CD4-positive, alpha-beta T cell treated with Interleukin-4 for 4 hours (primary cell): ENCODE measurements at places on chromosomes 7 and 10.

DNA sequence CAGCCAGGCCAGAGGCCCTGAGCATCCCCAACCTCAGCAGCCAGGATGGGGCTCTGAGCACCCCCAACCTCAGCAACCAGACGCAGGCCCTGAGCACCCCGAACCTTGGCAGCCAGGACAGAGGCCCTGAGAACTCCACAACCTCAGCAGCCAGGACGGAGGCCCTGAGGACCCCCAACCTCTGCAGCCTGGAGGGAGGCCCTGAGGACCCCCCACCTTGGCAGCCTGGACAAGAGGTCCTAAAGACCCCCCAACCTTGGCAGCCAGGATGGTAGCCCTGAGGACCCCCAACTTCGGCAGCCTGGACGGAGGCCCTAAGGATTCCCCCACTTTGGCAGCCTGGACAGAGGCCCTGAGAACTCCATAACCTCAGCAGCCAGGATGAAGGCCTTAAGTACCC lies 17.0 kb downstream of the RRP12 start:
- no peak for DNase-seq

DNA sequence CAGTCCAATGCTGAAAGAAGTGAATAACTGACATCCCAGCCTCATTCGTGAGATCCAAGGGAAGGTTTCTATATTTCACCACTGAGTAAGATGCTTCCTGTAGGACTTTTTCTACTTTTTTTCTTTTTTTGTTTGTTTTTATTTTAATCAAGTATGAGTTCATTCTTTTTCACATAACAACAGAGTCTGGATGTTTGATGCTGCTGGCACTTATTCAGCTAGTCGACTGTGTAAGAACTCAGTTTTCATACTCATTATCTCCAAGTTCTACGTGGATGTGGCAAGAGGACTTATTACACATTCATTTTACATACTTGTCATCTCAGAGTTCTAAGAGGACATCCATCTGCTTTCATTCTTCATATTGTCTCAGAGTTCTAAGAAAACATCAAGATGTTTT lies 86.9 kb downstream of the CPXM2 start:
- no peak for DNase-seq

DNA sequence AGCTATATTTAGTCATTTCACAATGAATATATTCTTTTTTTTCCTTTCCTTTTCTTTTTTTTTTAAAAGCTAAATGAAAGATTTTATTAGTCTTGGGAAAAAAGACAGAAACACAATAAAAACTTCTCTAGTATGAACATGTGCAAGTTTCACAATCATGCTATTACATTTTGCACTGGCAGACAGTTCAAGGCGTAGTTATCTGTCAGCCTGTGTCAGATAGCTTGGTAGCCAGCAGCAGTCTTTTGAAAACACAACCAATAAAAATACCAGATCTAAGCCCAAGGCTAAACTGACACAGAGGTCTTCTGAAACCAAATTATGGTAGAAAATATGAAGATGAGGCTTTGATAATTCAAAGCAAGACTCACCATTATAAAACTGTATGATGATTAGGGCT lies 205.8 kb upstream of the TEX47 start:
- no peak for DNase-seq

- peak; percentile 31 for DNase-seq
Measured at GRCh38 chr10:102918817-102919245, 737 bp downstream of the CNNM2 start.

GRCh38 chr10:36676756-36677430 lies 448.5 kb upstream of the ANKRD30A start:
- no peak for DNase-seq

DNA sequence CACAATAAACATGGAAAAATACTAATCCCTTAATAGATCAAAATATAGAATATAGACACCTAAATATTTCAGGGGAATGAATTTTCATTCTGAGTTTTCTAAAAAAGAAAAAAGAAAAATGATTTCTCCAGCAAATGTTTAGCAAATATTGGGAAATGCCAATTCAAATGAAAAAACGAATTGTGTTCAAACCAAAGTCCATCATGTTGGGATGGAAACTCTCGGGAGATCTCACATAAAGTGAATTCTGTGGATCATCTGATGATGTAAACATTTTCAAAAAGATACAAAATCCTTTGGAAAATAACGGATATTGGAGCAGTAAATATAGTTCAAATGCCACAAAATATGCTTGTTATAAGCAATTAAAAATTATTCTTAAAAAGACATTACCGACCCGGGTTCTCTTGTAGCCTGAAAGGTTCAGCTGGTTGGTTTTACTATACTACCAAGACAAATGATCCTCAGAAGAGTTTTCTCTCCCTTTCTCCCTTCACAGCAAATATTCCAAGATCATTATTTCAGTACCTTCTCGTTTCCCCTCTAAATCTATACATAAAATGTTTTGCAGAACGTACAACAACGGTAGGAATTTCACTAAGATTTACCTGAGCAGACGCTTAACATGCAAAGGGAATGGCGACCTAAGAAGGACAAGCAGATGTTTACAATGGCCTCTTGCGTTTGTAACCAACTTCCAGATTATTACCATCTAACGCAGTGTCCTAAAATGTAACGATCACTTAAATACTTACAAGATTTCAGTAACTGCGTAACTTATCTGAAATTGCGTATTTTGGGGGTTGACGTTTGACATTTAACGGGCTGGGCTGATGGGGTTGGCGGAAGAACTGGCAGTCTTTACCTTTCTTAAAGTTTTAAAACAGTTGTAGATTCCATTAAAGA lies 2.5 kb downstream of the HOXA13 start:
- DNase-seq = no peak

- DNase-seq = peak; percentile 53
Measured at GRCh38 chr10:97428572-97428981, 2.6 kb downstream of the PGAM1 start.

- no peak for DNase-seq
Measured at GRCh38 chr7:45457591-45457990, 116.6 kb upstream of the ADCY1 start.

DNA sequence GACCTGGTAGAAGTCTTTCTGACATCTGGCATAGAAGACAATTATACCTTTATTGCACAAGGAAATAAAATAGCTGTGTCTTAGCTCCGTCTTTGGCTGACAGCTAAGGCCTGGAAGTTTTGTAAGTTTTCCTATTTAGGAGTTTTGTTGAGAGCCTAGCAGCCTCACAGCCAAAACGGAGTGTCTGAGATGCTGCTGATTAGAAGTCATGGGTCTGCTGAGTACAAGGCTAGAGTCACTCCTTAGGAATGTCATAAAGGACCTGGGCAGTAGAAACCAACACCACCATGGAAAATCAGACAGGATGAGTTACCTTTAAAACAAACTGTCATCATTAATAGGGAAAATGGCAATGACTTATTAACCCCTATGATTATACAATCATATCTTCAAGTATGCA lies 442.5 kb downstream of the KCNMA1 start:
- DNase-seq = no peak

DNA sequence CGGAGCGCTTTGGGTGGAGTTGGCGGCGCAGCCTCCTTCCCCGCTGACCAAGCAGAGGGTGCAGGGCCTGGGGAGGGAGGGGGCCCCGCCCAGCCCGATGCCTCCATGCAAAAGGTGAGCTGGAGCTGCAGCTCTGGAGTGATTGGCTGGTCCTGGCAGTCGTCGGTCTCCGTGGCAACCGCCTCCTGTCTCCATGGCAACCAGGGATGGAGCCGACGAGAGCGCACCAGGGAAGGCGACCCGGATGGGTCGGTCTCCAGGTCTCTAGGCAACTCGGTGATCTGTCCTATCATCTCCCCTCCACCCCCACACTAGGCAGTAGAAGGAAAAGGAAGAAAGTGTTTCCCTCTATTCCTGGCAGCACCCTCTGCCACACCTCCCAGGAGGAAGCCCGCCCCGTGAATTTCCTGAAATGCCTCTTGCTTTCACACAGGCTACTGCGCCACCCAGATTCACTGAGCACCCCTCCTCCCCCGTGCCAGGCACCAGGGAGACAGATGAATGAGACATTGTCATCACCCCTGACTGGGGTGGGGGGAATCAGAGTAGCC lies 647 bp upstream of the NACAD start:
- peak; percentile 51 for DNase-seq

GRCh38 chr7:135514856-135515255 lies 5.0 kb upstream of the CNOT4 start:
- no peak for DNase-seq

GRCh38 chr7:48091506-48092433 lies 2.7 kb downstream of the UPP1 start:
- no peak for DNase-seq

- DNase-seq = no peak
Measured at GRCh38 chr7:125727215-125727614, 797.6 kb upstream of the POT1 start.

DNA sequence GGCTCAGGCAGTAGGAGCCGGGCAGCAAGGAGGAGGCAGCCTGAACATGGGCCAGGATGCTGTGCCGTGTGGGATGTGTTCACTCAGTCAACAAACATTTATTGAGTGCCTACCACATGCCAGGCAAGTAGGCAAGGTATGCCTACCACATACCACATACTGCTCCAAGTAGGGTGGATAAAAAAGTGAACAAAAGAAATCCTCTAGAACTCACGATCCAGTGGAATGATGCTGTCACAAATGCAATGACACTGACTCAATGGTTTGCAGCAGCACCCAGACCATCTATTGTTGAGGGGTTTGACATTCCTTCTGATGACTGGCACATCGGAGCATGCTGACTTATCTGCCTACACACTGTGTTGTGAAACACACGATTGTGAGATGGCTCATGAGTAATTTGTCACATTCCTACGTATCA lies 413.5 kb downstream of the NRG3 start:
- no peak for DNase-seq

DNA sequence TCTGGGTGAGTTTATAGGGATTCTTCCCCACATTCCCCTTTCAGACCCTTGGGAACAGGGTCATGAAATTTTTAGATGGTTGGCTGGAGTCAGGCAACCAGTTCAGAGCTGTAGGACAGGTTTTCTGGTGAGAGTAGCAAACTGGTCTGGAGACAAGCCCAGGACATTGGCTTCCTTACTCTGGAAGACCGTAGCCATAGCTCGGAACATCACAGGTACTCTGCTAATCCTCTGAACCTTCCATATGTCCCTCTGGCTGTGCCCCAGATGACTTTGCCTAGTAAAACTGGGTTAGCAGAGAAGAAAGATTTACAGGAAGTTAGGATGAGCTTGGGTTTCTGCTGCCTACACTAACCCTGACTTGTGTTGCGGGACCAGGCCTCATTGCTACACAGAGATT lies 104.5 kb upstream of the MKLN1 start:
- DNase-seq = no peak

DNA sequence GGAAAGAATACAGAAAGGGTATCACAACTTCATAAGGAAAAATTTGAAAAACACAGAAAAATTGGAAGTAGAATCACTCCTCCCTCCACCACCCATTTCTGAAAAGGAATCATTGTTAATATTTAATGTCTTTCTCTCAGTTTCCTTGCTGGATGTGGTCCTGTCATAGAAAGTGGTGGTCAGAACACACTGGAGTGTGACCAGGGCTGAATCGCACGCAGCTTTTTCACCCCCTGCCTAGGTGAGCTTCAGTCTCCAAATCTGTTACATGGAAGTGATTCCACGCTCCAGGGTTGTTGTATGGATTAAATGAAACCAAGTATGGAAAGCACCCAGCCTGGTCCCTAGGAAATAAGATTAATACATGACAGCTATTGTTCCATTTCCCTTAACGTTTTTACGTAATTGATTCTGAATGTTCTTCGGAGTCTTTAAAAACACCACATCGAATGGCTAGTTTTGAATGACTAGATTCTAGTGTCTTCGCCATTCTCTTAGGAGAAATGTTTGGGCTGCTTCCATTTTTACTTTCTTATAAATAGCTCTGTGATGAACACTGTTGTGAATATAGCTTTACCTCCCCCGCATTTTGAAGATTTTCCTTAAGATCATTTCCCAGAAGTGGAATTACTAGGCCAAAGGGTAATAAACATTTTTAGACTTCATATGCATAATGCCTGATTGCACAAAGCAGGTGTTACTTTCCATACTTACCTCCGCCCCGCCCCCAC lies 10.9 kb upstream of the DUSP5 start:
- DNase-seq = no peak

DNA sequence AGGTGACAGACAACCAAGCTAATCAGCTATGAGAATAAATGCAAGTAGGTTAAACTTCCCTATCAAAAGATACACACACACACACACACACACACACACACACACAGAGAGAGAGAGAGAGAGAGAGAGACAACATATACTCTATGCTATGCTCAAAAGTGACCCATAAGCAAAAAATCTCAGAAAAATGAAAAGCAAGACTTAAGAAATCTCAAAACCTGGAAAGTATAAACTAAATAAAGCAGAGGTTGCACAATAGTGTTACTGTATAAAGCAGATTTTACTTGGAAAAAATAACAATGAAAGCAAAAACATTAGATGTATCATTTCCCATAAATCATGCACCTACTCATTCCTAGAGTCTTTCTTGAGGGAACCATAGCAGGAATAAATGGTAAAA lies 221.5 kb downstream of the INHBA start:
- DNase-seq = no peak

- DNase-seq = no peak
Measured at GRCh38 chr7:74230446-74231231, 20.8 kb downstream of the LAT2 start.

- no peak for DNase-seq
Measured at GRCh38 chr10:31678139-31678536, 250.5 kb downstream of the ARHGAP12 start.

DNA sequence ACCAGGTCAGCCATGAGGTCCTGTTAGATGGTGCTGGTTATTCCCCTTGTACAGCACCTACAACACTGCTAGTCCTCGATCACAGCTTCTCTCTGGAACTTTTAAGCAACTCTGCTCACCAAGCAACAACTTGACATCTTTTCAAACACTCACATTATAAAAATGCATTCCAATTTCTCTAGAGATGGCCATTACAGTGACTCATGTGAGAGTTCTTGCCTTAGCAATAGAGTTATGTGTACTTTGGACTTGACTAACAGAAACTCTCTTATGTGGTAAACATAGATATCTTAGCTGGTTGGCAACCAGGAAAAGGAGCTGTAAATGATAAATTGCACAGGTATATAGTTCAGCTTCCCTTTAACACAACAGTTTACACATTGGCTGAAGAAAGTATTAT lies 122.2 kb downstream of the PDE1C start:
- no peak for DNase-seq

- no peak for DNase-seq
Measured at GRCh38 chr7:1087952-1088920, at the start of gene GPER1. Gene GPER1, plus strand, starts transcription at chr7:1088113. Its CDS starts 3,616 bp downstream, at chr7:1091729.

- DNase-seq = no peak
Measured at GRCh38 chr7:51029701-51030191, 247.1 kb upstream of the GRB10 start.

DNA sequence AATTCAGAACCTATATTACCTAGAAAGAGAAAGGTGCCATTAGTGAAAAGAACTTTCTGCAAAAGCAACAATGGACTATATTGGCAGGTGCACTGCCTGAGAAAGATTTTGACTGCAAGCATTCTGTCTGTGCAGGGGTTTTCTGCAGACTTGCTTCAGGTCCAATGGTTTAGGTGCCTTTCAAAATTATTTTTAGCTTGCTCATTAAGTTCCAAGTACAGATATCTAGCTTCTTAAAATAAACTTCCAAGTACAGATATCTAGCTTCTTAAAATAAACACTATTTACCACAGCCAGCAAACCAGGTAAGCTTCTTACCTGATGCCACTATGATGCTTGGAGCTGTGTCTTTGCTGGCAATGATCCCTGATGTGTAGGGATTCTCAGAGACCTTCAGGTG lies 485.2 kb downstream of the SORCS1 start:
- DNase-seq = no peak

- DNase-seq = no peak
Measured at GRCh38 chr10:72747521-72747920, 55.6 kb downstream of the MCU start.

- DNase-seq = no peak
Measured at GRCh38 chr7:30896036-30896435, 15.6 kb upstream of the AQP1 start.

- DNase-seq = no peak
Measured at GRCh38 chr10:519716-520401, 169.6 kb downstream of the DIP2C start.
